ENCODE measurements at places on chromosomes 4 and X.

- DNase-seq, result no peak
Measured at GRCh38 chr4:118171381-118171780, 137.1 kb downstream of the NDST3 start.

- no peak for DNase-seq
Measured at GRCh38 chr4:145319751-145320150, 139.4 kb upstream of the OTUD4 start.

GRCh38 chr4:138199568-138200235 is 42.4 kb downstream of the SLC7A11 start:
- DNase-seq, result no peak

DNA sequence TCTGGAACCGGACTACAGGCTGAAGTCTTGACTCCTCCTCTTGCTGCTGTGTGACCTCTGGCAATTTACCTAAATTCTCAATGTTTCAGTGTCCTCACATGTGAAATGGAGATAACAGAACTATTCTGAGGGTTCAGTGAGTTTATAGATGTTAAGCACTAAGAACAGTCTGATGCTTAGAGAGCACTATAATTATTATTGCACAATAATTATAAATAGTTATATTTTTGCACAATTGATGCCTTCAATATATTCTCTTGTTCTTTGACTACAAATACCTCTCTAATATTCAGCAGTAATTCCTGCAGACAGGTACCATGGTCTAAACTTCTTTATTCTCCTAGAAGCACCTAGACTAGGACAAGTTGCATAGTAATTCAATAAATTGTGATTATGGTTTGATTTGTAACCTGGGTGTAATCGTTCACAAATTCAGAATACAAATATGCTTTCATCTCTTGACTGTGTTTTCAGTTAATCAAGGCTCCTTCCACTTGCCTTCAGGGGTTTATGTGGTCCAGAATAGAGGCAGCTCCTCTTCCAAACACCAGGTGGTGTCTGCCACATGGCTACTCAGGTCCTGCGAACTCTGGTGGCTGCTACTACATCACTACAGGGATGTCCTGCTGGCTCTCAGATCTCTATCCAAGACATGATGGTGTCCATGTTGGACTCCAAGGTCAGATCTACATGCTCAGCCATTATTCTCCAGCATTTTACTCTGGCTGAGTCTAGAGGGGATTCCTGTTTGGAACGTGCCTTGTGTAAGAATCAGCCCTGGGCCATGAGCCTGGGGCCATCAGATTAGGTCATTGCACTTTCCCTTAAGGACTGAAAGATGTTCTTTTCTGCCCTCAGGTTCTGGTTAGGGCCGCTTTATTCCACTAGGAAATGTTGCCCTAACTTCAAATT is 103.4 kb downstream of the QRFPR start:
- DNase-seq, result peak; percentile 35

DNA sequence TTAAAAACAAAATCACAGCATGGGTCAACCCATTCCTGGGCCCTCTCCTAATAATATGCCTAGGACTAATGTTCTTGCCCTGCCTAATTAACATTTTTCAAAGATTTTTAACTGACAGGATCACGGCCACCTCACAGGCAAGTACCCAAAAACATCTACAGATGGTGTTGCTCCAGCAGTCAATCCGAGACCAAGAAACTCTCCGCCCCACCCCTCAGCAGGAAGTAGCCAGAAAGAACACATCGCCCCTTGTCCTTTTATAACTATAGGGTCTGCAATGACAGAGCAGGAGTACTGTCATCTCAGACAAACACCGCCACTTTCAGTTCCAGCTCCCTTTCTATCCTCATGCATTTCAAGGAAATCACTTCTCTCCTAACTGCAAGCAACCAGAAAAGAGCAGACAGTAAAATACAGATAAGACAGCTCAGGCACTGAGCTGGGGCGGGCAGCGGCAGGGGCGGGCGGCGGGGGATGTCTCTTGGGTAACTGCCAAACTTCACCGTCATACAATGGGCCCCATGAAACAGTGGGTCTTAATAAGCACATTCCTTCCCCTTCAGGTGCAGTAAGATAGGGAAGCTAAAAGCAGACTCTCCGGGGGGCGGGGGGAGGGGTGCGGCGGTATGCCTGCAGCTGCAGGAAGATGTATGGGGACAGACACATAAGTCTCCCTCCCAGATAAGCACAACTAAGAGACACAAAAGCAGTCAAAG is 67.4 kb downstream of the ZNF182 start:
- DNase-seq, result peak; percentile 2

GRCh38 chrX:25531096-25531495 is 515.3 kb upstream of the ARX start:
- DNase-seq, result no peak

GRCh38 chr4:63505714-63506460 is 903.4 kb downstream of the TECRL start:
- no peak for DNase-seq

DNA sequence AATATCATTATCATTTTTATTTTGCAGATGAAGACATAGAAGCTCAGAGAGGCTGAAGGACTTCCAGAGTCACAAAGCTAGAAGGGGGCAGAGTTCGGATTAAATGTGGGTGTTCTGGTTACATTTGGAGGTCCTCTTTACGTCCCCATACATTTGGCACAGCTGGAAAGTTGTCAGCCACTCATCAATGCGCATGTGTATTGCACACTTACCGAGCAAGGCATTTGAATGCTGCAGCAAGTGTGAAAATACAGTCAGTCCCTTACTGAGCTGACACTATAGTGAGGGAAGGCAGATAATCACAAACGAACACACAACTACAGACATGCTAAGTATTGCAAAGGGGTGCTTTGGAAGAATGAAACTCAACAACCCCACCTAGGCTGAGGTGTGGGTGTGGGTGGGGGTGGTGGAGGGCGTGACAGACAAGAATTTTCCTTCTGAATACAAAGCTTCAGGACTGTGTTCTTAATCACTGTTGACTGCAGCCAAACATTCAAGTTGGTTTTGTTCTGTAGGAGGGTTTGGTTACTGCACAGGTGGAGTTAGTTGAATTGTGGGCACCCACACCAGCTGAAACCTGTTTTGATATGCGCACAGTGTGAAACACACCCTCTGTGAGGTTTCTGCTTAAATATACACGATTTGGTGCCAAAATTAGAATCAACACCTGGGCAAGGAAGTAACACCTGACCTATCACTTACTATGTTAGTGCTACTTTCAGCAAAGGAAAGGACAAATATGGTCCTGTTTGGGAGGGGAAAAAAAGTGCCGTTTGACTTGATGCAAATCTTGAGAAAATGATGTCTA is 72.4 kb downstream of the COQ2 start:
- peak; percentile 40 for DNase-seq

GRCh38 chr4:74197080-74197479 is 39.2 kb downstream of the MTHFD2L start:
- DNase-seq, result no peak

GRCh38 chr4:168632301-168632725 is 135.5 kb downstream of the PALLD start:
- no peak for DNase-seq

GRCh38 chrX:84175958-84176357 is 12.0 kb downstream of the RPS6KA6 start:
- DNase-seq, result no peak

- DNase-seq, result no peak
Measured at GRCh38 chrX:102650903-102651241, 411 bp upstream of the GPRASP1 start.

- DNase-seq, result no peak
Measured at GRCh38 chr4:40865696-40866095, 115.9 kb downstream of the NSUN7 start.

- DNase-seq, result no peak
Measured at GRCh38 chrX:1520350-1520749, 16.6 kb downstream of the P2RY8 start.

- no peak for DNase-seq
Measured at GRCh38 chrX:55818673-55819375, 101.3 kb downstream of the RRAGB start.

- no peak for DNase-seq
Measured at GRCh38 chr4:25406081-25406692, 29.1 kb downstream of the ANAPC4 start.

DNA sequence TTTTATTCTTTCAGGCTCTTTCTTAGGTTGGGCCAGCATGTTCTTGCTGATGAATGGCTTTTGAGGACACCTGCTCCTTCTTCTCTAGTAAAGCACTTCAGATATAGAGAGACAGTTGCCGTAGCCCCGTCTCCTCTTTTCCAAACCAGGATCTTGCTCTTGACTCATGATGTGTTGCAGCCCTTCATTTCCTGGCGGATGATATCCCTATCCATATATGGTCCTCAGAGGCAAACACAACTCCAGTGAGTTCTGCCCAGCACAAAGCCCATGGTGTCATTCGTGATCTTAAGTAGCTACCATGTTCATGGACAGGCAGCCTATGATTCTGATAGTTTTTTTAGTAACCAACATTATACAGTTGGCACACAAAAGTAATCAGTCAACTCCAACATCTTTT is 59.8 kb upstream of the ACSL1 start:
- no peak for DNase-seq

DNA sequence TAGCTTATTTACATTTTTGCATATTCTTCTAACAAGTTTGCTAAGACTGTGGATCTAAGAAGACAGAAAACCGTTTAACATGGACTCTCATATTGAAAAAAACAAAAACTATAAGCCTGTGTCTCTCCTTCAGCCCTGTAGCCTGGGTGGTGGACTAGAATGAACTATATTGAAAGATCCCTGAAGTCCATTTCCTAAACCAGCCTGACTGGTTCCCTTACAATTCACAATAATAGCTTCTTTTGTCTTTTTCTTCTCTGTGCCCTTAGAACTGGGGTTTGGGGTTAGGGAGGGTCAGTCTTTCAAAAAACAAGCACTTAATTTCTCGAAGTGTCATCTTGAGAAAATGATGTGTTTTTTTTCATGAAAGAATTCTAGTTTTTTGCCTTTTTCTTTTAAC is 59.0 kb downstream of the GSTCD start:
- no peak for DNase-seq

- no peak for DNase-seq
Measured at GRCh38 chrX:111352424-111352823, 59.6 kb downstream of the DCX start.

GRCh38 chrX:70025464-70025863 is 24.3 kb downstream of the AWAT2 start:
- DNase-seq, result no peak

DNA sequence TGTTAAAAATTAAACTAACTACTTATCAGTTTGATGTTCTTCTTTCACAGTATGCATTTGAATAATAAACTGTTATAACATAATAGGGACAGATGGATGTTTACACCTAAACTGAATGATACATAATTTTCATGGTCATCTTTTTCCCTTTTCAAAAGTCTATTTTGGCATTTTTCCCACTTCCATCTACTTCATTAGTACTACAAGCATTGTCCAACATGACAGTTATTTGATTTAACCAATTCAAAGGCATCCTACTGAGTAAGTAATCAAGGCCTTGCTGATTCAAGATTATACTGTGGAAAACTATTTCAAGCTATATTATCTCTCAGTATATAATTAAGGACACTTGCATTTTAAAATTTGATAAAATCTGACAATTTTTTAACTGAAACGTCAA is 212.9 kb downstream of the FAT4 start:
- DNase-seq, result no peak

DNA sequence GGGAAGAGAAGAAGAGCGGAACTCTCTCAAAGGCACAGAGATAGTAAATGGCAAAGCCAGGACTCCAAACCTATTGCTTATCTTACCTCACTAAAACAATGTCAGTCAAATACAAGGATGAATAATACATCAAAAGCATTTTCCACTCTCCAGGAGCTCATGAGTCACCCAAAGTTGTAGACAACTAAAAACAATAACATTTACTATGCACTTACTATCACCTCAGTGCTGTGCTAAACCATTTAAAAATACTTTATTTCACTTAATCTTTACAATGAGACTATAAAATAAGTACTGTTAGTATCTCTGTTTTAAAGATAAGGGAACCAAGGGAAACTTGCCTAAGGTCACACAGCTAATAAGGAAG is 163.2 kb upstream of the SPANXC start:
- DNase-seq, result no peak

DNA sequence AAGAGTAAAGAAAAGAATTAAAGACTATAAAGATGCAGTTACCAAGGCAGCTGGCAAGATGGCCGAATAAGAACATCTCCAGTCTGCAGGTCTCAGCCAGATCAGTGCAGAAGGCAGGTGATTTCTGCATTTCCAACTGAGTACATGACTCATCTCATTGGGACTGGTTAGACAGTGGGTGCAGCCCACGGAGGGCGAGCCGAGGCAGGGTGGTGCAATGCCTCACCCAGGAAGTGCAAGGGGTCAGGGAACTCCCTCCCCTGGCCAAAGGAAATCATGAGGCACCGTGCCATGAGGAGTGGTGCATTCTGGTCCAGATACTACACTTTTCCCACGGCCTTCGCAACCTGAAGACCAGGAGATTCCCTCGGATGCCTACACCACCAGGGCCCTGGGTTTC is 20.5 kb downstream of the SPIN4 start:
- no peak for DNase-seq

DNA sequence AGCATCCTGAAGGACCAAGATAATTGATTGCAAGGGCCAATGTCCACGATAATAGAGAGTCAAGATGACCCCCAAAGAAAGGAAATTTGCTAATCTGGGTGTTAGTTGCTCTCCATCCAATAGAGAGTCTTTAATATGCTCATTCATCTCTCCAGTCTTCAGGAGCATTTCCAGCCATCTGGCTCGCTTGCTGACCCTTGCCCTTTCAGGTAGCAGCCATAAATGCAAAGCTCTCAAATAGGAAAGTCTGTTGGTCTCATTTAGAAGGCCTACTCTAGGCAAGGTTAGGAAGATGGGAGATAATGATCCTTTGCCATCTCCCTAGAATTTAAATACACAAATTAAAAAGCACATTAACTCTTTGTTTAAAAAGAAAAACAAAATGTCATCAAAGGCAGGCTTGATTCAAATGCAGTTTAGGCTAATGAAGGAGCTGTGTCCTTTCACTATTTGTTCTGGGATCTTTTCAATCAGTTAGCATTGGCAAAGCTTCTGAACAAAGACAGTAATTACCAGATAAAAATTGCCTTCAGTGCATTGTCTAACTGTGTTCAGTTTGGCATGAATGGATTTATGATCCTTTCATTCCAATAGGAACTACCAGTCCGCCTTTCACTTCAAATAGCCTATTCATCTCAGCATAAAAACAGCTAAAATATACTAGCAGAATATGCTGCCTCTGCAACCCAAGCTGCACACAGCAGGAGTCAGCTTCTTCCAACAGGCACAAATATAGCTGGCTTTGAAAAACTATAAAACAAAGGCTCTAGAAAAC is 49.6 kb upstream of the ATXN3L start:
- no peak for DNase-seq

- DNase-seq, result no peak
Measured at GRCh38 chr4:151169223-151169622, 69.8 kb downstream of the RPS3A start.

- DNase-seq, result no peak
Measured at GRCh38 chr4:182245041-182245440, 1.8 kb downstream of the TENM3 start.

GRCh38 chrX:115948018-115948923 is 222.3 kb upstream of the AGTR2 start:
- DNase-seq, result peak; percentile 25

DNA sequence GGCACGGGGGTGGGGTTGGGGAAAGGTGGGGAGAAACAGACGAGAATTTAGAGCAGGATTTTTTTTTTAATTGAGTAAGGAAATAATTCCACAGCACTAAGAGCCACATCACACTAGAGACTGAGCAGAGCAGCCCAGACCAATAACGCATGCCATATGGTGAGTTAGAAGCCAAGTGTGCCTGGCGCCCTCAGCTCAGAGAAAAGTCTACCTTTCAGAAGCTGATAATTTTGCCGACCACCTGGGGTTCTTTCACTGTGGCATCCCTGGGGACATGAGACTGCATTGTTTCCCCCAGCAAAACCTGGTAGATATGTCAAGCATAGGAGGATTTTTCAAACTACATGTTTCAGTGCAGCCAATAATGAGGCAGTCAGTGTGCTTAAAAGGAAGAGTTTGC is 516.8 kb downstream of the SMARCA1 start:
- no peak for DNase-seq
